ENCODE measurements at places on chromosomes 12 and 14.

DNA sequence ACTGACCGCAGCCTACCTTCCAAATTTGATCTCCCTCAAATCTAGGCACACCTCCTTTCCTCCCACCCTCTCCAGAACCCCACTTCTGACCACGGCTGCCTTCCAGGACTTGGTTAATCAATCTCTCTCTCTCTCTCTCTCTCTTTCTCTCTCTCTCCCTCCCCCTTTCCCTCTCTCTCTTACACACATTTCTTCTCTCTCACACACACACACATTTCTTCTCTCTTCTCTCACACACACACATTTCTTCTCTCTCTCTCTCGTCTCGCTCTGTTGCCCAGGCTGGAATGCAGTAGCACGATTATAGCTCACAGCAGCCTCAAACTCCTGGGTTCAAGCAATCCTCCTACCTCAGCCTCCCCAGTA is 521 bp upstream of the GMFB start:
- no peak for DNase-seq

- no peak for DNase-seq
These were observed 6.1 kb downstream of the FAM186A start for GRCh38 chr12:50390316-50390741.

GRCh38 chr14:95614349-95614748 is 71.9 kb upstream of the TCL1B start:
- no peak for DNase-seq

GRCh38 chr14:34237081-34237480 is 225.0 kb downstream of the SPTSSA start:
- DNase-seq: no peak

- no peak for DNase-seq
These were observed 7.2 kb downstream of the SINHCAF start for GRCh38 chr12:31318657-31319269.

GRCh38 chr14:63026491-63026890 is 18.8 kb downstream of the KCNH5 start:
- DNase-seq: no peak

GRCh38 chr12:80156306-80156705 is 57.0 kb downstream of the OTOGL start:
- no peak for DNase-seq

DNA sequence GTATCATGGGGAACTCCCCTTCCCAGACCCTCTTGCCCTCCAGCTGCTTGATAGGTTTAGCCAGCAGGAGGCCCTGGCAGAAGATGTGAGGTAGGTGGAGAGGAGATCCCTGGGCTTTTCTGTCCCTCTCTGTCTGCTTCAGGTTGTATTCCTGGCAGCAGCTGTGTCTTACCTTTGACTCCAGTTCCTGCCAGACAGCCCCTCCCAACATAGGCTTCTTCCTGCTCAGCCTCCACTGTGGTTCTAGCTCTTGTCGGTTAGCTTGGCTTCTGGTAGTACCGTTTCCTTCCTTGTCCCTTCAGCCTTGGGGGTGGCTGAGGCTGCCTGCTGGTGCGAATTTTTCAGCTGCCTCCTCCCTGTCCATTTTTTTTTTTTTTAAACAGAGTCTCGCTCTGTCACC is 215.7 kb upstream of the CRY1 start:
- no peak for DNase-seq

- DNase-seq: no peak
These were observed 275.7 kb downstream of the DAD1 start for GRCh38 chr14:22313172-22313801.

DNA sequence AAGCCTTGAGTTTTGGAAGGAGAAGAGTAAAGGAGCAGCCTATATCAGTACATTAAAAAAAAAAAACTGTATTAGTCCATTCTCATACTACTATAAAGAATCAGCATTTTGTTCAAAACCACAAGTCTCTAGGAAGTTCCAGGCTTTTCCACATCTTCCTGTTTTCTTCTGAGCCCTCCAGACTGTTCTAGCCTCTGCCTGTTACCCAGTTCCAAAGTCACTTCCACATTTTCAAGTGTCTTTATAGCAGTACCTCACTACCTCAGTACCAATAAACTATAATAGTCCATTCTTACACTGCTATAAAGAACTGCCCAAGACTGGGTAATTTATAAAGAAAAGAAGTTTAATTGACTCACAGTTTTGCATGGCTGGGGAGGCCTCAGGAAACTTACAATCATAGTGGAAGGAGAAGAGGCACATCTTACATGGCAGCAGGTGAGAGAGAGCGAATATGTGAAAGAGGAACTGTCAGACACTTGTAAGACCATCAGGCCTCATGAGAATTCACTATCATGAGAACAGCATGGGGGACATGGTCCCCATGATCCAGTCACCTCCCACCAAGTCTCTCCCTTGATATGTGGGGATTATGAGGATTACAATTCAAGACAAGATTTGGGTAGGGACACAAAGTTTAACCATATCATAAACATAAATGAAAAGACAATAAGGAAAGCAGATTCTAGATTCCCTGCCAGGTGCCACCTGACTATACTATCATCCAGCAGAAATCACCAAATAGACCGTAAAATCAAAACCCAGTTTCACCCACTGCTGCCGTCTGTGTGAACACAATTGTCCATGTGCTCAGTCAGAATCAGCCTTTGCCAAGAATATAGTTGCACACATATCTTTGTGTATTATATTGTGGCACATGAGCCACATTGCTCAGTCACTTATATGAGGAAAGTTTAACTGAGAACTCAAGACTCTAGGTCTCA is 27.8 kb downstream of the TOGARAM1 start:
- DNase-seq: no peak

DNA sequence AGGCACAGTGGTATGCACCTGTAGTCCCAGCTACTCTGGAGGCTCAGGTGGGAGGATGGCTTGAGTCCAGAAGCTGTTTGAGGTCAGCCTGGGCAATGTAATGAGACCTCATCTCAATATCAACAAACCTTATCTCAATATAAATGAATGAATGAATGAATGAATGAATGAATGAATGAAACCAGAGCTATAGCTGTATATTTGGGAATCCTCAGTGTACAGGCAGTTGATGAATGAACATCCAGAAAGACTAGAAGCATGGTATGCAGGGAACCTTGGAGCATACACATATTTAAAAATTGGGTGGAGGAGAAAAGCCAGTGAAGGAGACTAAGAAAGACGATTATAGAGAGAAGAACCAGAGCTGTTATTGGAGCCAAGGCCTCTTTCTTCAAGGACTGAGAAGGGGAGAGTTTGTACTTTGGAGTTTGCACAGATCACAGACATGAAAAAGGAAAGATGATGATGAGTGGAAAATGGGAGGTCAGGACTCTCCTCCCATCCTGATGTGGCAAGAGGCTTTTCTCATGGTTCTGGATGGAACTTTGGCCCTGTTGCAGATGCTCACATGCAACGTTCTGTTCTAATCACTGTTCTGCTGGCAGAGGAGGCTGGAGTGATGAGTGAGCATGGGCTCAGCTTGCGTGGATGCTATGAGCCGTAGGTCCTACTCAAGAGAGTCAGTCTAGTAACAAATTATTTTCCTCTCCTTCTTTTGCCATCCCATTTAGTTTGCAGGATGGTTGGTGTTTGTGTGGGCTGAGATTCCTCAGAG is 114.4 kb downstream of the PRKCH start:
- no peak for DNase-seq

DNA sequence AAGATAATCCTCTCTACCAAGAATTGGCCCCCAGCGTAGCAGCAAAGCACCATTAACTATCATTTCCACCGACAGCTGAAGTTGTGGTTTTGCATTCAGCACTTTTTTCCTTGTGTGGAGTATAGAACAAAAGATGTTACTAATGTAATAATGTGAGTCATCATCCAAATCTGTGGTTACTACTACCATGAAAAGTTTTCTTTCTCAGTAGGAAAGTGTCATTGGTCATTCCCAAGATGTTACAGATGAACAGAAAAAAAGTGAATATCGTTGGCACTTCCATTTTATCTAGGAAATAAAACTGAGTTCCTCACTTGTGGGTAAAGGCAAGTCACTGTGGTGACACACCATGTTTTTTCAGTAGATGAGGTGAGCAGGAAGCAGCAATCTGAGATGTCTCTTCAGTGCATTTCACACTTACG is 30.3 kb upstream of the IFNG start:
- DNase-seq: no peak

DNA sequence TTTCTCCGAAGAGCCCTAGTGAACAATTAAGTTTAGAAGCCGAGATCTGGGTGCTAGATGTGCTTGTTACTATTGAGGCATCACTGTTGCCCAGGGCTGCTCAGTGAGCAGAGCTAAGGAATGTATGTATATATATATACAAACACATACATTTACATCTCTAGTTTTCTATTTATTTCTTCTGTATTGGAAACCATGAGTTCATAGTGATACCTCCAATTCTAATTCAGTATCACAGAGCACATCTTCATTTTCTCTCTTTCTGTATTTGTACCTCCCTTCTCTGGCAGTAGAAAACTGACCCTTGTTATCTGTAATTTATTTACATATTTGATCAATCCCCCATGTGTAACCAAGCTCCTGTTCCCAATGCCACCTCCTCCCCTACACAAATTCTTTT is 40.7 kb upstream of the FUT8 start:
- DNase-seq: no peak

DNA sequence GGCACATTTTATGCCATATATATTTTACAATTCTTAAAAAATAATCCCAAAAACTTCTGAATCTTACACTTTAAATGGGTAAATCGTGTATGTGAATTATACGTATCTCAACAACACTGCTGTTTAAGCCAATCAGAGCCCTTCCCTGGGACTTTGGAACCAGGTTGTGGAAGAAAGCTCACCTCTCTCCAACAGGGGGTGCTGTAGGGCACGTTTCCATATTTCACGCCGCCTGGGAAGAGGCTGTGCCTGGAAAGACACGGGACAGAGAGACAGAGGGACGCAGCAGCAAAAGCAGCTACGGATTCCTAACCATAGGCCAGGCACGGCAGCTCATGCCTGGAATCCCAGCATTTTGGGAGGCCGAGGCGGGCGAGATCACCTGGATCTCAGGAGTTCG is 29.4 kb upstream of the FBRSL1 start:
- DNase-seq: no peak

DNA sequence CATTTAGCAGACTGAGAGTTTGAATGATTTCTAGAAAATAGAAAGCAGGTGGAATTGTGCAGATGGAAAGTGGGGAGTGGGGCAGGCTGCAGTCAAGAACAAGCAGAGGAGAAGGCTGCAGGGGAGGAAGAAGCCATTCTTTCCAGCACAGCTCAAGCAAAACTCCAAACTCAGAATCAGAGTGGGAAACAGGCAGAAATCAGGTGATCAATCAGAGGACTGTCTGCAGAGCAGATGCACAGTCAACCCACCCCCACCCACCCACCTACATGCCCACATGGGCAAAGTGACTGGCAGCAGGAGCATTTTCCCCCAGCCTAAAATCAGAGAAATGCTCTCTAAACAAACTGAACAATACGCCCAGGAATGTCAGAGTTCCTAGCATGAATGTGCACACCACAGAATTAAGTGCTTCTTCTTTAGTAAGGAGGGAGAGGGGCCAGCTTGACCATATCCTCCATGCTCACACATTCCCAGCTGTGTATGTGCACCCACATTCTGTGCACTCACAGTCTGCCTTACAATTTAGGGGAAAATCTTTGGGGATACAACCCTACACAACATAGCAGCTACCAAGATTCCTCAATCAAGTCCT is 194.1 kb upstream of the PLEKHA5 start:
- no peak for DNase-seq

GRCh38 chr14:93976477-93977057 is at the start of gene ASB2:
ASB2 (minus strand) TSS chr14:93976570; CDS start chr14:93964539, 12,031 bp downstream.
- DNase-seq: no peak

- DNase-seq: no peak
These were observed 4.2 kb upstream of the C1QL4 start for GRCh38 chr12:49340971-49341776.

GRCh38 chr12:57740656-57741412 is 2.3 kb upstream of the AGAP2 start:
- no peak for DNase-seq

GRCh38 chr12:103727638-103728037 is 113.4 kb downstream of the NT5DC3 start:
- DNase-seq: no peak

DNA sequence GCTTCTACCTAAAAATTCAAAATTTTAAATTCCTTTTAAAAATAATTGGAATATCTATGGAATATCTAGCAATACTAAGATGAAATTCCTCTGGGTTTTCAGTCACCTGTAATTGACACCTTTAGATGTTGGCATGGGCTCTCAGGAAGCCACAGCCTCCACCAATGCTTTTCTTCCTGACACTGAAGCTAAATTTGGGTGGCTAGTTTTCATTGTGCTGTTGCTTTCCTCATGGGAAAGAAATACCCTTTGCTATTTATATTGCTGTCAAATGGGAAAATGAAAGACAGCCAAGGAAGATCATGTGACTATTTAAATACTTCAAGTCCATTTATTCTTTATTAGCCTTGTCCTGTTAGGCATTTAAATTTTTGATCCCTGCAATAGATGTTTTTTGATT is 313.0 kb downstream of the NAV3 start:
- DNase-seq: no peak

GRCh38 chr12:14731821-14732220 is 35.4 kb upstream of the GUCY2C start:
- DNase-seq: no peak

GRCh38 chr14:70139384-70139783 is 49.4 kb downstream of the SLC8A3 start:
- DNase-seq: no peak

DNA sequence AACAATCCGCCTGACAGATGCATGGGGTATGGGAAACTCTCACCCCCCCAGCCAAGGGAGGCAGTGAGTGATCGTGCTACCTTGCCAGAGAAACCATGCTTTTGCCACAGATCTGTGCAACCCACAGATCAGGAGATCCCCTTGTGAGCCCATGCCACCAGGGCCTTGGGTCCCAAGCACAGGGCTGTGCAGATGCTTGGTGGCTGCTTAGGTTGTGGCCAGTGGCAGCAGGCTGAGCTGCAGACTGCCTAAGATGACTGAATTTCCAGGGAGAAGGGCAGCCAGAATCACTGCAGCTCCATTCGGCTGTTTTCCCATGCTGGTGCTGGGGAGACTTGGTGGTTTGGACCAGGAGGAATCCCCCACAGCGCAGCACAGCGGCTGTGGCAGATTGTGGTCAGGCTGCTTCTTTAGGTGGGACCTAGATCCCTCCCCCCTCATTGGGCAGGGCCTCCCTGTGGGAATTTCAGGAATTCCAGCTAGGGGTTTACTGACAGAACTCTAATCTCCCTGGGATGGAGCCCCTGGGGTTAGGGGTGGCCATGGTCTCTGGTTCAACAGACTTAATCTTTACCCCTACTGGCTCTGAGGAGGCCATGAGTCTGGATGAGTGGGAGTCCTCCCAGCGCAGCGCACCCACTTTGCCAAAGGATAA is 264.6 kb upstream of the DAAM1 start:
- DNase-seq: no peak

DNA sequence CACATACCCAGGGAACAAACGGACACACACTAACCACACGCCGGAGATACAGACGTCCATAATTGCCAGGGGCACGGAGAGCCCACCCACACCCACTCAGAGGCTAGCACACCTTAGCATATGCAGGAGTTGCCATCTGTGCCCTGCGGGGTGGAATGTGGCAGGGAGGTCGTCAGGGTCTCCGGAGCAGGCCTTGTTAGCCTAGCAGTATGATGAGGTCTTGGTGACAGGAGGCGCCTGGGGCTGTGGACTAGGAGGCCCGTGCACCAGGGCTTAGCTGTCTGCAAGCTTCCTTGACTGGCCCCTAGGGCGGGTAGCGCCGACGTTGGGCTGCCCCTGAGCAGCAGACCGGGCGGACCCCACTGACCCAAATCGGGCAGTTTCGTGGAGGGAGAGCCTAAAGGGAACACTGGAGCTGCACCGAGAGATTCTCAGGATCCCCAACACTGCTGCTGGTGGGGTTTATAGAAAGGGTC is 10.0 kb downstream of the STAC3 start:
- DNase-seq: no peak
